Fibroblast of skin of abdomen (primary cell): ENCODE measurements at places on chromosomes 6 and 20.
A peak's percentile ranks its signal among the peaks of the same experiment; 100 is the strongest.

DNA sequence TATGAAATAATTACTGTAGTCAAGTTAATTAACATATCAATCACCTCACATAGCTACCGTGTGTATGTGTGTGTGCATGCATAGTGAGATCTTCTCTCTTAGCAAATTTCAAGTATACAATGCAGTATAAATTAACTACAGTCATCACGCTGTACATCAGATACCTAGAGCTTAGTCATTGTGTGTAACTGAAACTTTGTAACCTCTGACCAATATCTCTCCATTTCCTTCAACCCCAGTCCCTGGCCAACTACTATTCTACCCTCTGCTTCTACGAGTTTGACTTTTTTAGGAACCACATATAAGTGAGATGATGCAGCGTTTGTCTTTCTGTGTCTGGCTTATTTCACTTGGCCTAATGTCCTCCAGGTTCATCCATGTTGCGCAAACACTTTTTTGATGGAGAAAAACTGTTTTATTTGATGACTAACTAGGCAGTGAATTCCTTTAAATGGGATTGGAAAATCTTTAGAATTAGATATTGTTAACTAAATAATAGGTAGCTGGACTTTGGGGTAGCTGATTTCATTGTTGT is 459.5 kb downstream of the DHX35 start:
- peak; percentile 22 for DNase-seq

- no peak for DNase-seq
These were observed 8.8 kb upstream of the CNR1 start for GRCh38 chr6:88174906-88175305.

- DNase-seq: no peak
These were observed 616.1 kb downstream of the MAFB start for GRCh38 chr20:40072907-40073306.

- no peak for DNase-seq
These were observed 162.0 kb upstream of the MLN start for GRCh38 chr6:33965766-33966165.

DNA sequence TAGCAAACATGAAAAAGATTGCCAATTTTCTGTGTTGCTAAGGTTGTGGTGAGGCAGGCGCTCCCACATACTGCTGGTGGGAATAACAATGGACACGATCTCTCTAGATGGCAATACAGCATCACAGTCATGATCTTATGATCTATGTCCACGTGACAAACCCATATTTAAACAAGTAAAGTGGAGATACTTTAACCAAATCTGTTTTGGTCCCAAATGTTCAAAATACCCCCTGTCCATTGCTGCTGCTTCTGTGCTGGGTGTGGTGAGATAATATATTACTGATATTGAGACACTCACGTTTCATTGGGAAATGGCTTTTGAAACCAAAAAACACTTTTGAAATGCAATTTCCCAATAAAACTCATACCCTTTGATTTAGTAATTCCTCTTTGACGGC is 23.0 kb downstream of the SIRPD start:
- DNase-seq: no peak
